Right renal cortex interstitium (tissue), 3 donors: ENCODE measurements at places on chromosomes 13 and 19.

GRCh38 chr13:104422668-104423067 is 1356.5 kb upstream of the SLC10A2 start:
- DNase-seq, result no peak

DNA sequence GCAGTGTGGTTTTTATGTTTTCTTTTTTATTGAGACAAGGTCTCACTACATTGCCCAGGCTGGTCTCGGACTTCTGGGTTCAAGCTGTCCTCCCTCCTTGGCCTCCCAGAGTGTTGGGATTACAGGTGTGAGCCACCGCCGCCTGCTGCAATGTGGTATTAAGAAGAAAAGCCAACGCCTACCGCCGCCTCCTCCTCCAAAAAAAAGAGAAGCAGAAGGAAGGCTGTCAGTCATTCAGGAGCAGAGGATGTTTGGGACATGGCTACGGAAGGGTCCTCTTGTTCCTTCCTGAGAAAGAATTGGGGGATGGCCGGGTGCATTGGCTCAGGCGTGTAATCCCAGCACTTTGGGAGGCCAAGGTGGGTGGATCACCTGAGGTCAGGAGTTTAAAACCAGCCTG is 1.2 kb downstream of the PPP1R37 start:
- DNase-seq, result no peak

DNA sequence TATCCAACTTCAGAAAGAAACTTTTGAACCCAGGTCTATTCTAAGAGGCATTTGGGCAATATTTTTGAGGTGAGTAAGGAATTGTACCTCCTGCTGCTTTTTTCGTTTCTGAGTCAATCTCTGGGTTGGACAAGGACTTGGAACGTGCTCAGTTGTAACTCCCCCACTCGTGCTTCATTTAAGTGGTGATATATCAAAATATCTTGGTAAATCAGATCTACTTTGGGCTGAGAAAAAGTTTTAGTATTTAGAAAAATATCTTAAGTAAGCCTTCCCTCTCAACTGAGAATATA is 728.9 kb downstream of the EFNB2 start:
- DNase-seq, result no peak

DNA sequence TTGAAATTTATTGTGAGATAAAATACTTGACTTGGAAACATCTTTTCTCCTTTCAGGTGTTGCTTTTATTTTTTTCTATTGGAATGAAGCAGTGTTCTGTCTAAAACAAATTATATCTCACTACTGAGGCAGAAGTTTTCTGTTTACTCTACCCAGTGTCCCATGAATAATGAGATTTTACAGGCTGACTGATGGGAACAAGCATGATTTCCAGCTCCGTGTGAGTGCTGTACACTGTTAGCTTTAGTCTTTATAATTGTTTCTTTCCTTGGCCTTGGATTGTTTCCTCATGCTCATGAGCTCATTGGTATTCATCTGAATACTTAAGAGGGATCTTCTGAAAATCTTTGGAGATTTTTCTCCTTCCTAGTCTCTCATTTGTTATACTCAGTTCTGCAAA is 2049.5 kb upstream of the PRR20A start:
- DNase-seq, result no peak

DNA sequence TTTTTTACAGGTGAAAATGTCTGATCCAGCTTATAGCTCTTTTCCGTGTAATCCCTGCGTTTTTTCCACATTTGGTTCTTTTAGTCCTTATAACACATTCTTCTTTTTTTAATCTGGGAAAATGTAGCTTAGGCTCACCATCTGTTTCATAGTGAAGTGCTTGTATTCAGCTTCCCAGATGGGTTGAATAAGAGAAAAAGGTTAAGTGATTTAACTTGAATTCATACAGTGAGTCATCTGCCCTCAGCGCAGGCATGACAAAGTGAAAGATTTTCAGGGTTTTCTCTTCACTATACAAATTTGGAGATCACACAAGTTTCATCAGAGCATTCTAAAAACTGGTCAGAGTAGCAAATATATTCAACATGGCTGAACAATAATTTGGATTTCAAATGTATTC is 224.8 kb downstream of the SPRY2 start:
- no peak for DNase-seq

- DNase-seq, result no peak
Observed at GRCh38 chr13:113859311-113860050, 4.4 kb downstream of the GAS6 start.

DNA sequence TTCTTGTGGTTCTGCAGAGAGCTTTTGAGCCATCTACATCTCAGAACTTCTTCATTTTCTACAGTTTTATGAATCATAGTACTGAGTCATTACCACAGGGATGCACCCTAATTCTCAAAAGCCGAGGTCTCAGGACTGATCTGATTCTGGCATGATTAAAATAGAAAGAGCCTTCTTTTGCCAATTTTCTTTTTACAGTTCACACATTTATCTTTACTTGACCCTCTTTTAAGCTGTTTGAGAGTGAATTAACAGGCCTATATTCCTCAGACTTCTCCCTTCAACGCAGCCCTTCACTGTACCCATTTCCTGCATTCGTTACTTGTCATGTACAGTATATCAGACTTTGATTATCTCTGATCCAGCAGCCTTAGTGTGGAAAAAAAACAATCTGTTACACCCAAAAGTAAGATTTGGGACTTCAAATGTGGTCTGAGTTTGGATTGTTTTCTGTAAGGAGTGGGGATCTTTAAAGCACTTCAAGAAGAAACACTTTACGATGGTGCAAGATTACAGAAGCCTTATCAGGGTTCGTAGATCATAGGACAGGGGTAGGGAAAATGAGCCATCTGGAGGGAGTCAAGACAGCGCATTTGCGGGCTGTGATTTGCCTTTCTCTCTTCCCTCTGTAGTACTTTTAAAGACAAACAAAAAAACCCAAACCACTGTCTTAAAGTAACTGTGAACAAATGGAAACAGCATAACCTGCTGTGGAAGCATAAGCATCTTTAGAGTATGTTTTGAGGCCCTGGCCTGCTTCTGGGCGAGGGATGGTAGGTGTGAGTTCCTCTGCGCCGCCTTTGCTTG is 15.3 kb upstream of the GPR183 start:
- DNase-seq, result no peak

DNA sequence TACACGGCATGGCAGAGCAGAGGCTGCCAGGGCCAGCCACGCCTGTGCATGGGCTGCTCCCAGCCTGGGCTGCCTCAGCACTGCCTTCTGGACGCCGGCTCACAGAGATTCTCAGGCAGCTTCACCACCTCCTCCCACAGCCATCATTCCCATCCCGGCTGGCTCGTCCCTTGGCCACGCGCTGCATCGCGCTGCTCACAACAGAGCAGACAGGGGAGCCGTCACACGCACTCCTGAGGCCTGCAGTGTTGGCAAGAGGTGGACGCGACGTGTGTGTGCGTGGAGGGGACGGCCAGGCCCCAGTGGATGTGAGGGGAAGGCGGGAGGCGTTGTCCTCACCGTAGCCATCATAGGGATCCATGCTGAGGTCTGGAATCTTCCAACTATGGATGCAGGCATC is 7.6 kb upstream of the PRKD2 start:
- DNase-seq, result no peak

- DNase-seq, result no peak
Observed at GRCh38 chr19:18612772-18613588, at the start of gene TMEM59L. TMEM59L (plus strand) TSS chr19:18612870; CDS start chr19:18612959, 89 bp downstream.

GRCh38 chr13:106049171-106049570 is 486.3 kb downstream of the EFNB2 start:
- DNase-seq, result no peak

- DNase-seq, result no peak
Observed at GRCh38 chr13:107480130-107480529, 735.2 kb downstream of the LIG4 start.

GRCh38 chr13:106286811-106287210 is 248.7 kb downstream of the EFNB2 start:
- DNase-seq, result no peak

- DNase-seq, result no peak
Observed at GRCh38 chr19:58038688-58039204, 4.9 kb downstream of the ZSCAN1 start.

- DNase-seq, result no peak
Observed at GRCh38 chr19:52722062-52723003, 12.5 kb downstream of the ZNF611 start.

- DNase-seq, result peak; percentile 26
Observed at GRCh38 chr13:102846261-102847015, 606 bp downstream of the ERCC5 start.
